ENCODE measurements at places on chromosomes 2 and 18.
A peak's percentile ranks its signal among the peaks of the same experiment; 100 is the strongest.

DNA sequence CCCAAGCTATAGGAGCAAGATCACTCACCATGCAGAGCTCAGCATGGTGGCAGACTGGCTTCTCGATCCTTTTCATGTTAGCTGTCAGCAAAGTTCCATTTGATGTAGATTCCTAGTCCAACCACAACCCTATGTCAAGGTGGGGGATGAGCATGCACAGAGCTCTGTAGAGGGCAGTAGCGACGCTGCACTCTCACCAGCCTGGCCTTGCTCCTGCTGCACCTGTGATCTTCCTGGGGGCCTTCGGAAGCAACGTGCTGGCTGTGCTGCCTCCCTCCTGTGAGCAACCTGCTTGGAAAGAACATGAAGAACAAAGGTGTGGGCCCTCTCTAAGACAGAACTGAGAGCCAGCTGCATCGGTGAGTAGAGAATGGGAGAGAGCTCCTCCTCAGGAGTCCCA lies 479.4 kb upstream of the MYT1L start:
- no peak for DNase-seq

GRCh38 chr2:194452504-194452903 lies 1204.5 kb upstream of the SLC39A10 start:
- DNase-seq = no peak

DNA sequence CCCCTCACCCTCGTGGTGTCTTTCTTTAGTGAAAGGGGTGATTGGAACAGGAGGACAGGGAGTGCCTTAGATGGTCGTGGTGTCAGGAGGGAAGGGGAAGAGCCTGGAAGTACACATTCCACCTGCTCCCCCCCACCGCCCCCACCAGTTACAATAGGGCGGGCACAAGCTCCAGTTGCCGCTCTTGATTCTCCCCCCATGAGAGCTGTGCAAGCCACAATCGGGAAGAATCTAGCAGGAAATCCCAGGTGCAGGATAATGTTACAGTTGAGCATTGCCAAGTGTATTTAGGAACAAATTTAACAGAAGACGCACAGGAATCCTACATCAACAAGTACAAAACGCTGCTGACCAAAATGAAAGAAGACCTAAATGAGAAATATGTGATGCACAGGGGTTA lies 73.6 kb downstream of the ASAP2 start:
- DNase-seq = no peak

DNA sequence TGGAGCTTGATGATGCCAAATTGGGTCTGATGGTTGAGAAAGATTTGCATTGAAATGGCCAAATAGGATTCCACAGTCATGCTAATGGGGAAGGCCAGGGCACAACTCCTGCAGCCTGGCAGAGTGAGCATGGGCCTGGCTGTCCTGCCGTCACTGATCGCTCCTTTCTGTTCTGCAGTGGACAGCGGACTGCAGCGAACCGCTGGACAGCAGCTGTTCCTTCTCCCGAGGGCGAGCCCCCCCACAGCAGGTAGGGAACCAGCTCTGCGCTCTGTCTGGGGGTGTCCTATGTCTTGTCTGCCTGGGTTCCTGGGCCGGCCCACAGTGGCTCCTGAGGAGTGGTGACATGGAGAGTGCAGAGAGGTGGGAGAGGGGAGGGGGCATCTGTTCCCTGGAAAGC lies 97.6 kb downstream of the CTIF start:
- DNase-seq = no peak

DNA sequence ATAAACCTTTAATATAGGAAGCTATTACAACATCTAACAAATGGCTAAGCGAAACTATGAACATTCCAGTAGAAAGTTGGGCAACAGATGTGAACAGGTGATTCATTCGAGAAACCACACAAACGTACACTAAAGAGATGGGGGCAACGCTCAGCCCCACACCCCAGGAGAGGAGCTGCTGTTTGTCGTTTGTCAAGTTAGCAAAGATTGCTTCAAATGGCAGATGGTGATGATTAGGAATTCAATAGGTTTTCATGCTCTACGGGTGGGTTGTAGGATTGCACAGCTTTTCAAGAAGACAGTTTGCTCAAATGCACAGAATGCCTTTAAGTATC lies 154.7 kb upstream of the HDAC4 start:
- no peak for DNase-seq

DNA sequence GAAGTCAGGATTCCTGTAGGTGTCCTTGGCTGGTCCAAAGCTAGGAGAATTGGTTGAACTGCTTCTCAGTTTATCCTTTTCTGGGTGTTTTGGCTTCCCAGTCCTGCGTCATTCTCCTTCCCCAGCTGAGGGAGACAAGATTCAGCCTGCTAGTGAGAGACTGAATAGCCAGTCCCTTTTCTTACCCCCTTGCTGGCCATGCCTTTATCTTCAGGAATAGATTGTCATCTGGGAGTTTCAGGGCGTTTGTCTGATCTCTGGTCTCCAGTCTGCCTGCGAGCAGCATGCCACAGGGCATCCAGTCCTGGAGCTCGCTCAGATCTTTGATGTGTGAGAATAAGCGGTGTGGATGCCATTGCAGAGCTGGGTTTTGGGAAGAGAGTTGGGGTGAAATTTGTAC lies 5.8 kb downstream of the MYO1B start:
- DNase-seq = no peak

GRCh38 chr2:158722266-158723105 lies 72.6 kb upstream of the DAPL1 start:
- DNase-seq = no peak

GRCh38 chr2:81196383-81196851 lies 891.9 kb upstream of the LRRTM1 start:
- no peak for DNase-seq

- DNase-seq = no peak
Observed at GRCh38 chr2:207221731-207222130, 56.0 kb upstream of the KLF7 start.

DNA sequence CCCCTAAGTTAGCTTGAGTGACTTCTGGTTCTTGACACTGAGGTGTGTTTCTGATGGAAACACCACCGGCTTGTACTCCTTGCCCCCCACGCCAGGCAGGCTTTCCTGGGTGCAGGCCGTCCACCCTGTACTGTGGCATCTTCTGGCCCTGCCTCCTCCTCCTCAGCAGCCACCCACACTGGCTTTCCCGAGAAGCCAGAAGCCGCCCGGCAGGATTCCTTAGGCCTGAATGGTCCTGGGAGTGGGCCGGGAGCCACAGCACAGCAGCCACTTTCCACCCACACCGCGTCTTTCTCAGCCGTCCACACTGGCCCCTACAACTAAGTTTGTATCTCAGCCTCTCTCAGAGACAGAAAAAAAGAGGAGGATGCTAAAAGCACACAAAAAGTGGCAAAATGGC lies 2.1 kb upstream of the HSBP1L1 start:
- DNase-seq = no peak

- DNase-seq = no peak
Observed at GRCh38 chr2:191303140-191304005, 58.2 kb downstream of the MYO1B start.

DNA sequence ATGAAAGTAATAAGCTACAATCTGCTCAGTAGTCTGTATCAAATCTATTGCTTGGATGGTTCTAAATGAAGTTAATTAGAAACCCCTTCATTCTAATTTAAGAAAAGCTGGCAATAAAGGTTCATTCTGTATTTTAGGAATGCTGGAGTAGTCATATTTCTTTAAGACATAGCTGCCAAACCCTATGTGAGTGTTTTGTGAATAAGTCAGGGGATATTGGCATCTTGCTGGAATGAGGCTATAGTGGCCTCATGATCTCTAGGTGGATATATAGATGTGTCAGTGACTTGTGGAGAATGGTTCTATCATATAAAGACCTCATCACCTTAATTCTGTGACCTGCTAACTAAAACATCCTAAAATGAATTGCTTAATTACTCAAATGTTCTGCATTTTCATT lies 196.3 kb downstream of the PDE1A start:
- peak; percentile 29 for DNase-seq

DNA sequence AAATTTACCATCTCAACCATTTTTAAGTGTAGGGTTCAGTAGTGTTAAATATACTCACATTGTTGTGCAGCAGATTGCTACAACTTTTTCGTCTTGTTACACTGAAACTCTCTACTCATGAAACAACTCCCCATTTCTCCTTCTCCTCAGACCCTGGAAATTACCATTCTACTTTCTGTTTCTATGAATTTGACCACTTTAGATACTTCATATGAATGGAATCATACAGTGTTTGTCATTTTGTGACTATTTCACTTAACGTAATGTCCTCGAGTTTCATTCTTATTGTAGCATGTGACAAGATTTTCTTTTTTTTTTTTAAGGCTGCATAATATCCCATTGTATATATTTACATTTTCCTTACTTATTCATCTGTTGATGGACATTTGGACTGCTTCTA lies 203.8 kb downstream of the PLCL1 start:
- DNase-seq = no peak

DNA sequence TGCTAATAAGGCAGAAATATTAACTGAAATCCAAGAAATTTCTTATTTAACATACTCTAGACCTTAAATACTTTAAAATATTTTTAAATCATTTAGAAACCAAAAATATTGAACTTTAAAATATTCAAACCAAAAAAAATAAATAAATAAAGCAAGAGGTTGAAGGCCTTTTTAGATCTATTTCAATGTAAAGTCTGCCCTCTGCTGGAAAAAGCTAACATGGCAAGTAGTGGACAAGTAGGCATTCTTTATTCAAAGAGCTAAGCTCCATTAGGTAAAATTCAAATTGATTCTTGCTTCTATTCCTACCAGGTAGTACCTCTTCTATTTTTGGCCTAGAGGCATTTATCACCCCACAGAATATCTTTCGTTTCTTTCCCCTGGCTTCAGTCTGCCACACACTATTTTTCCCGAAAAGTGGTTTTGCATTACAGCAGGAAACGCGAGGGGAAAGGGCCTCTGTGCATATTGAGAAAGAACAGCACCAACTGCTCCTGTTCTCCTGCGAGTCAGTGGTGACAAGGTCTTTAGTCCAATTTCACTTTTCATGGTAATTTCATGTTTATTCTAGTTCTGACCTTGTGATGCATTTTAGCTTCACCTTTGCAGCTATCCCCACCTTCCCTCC lies 20.4 kb downstream of the IFIH1 start:
- peak; percentile 74 for DNase-seq

DNA sequence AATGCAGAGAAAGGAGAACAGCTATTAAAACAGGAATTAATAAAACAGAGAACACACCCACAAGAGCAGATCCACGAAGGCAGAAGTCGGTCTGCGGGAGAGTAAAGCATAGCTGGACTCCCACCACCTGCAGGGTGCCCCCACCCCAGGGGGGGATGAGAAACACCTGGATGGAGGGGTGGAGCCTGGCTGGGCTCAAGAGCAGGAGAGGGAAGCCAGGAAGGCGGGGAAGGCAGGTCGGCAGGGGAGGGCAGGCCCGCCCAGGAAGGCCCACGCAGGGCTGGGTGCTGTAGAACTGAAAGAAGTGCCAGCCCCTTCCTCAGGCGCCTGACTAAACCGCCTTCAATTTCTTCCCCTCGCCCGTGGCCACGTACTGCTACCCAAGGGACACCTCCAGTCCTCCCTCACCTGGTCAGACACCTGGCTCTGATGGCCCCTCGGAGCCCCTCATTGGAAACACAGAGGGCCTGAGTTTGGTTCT lies 175.4 kb downstream of the HDAC4 start:
- no peak for DNase-seq

GRCh38 chr2:168723275-168723899 lies 79.0 kb upstream of the NOSTRIN start:
- DNase-seq = no peak

All from HFFc6 (cell line).